ENCODE measurements at places on chromosomes 4 and X.

DNA sequence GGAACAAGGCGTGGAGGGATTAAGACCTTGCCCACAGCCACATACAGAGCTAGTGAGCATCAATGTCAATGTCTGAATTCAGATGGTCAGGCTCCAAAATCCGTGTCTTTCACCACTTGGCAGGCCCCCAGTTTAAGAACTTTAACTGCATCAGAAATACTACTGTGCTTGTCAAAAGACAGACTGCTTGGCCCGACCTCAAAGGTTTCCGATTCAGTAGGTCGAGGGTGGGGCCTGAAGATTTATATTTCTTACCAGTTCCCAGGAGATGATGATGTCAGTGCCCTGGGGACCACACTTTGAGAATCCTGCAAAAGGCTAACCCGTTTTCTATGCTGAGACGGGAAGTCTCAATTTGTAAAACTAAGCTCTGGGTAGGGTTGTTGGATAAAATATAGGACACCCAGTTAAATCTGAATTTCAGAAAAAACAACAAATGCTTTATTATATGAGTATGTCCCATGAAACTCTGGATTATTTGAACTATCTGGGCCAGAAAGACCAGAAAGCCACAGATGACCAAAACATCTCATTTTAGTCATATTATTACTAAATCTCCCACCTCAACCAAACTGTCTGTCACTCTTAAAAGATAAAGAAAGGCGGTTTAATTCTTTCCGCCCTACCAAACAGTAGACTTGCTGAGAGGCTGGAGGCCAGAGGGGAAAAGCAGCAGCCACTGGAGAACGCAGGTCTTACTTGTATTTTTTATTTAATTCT is 42.7 kb downstream of the GATB start:
- DNase-seq: no peak

GRCh38 chr4:16263056-16263455 is 36.8 kb upstream of the TAPT1 start:
- DNase-seq: no peak

DNA sequence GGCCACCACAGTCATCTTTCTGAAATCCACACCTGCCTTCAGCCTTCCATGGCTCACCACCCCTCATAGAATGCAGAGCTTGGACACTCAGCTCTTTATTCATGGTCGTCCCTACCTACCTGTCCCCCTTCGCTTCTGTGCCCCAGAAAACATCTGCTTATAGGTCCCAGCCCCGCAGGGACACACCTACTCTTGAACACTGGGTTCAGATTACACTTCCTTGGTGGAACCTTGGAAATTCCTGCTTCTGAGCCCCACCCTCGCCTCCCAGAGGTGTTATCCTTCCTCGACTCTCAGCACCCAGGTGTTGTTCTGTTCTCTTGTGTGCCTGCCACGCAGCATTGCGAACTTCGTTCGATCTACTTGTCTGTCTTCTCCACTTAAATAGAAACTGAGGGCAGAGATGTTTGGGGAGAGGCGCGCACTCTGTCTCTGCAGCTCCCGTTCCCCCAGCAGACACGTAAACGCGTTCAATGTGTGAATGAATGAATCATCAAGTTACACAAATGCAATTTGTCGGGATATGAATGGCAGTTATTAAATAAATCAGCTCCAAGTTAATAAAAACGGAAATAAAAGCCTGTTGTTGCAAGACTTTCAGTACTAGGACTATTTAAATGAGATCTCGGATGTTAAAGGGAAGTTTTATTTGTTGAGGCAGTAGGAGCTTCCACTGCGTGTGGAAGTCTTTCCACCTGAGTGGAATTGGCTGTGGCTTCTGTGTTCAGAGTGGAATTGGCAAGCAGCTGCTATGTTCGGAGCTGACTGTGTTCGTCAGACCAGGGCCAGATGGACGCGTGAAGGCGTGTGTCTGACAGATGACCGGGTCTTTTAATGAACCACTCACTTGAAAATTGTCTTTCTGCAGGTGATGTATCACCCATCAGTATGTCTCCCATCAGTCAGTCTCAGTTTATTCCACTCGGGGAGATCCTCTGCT is 95.6 kb downstream of the STOX2 start:
- no peak for DNase-seq

DNA sequence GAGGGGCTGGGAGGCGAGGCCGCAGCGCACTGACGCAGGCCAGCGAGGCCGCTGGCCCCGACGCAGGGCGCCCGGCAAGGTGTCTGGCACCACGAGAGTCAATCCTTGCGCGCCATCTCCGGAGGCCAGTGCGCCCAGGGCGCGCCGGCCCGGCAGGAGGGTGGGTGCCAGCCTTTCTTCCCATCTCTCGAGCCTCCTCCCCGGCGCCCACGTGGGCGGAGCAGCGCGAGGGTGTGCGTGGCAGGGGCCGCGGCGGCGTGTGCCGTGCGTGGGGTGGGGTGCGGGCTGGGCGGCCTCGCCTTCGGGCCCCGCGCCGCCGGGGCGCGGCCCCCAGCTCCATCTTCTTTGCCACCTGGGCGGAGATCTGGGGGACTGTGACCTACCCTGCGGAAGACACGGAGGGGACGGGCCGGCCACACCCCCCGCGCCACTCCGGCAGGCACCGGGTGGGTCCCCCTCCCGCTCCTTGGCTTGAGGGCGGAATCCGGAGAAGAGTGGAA is 877 bp downstream of the JAKMIP1 start:
- no peak for DNase-seq

GRCh38 chrX:6666624-6667023 is 131.7 kb upstream of the VCX3A start:
- no peak for DNase-seq

DNA sequence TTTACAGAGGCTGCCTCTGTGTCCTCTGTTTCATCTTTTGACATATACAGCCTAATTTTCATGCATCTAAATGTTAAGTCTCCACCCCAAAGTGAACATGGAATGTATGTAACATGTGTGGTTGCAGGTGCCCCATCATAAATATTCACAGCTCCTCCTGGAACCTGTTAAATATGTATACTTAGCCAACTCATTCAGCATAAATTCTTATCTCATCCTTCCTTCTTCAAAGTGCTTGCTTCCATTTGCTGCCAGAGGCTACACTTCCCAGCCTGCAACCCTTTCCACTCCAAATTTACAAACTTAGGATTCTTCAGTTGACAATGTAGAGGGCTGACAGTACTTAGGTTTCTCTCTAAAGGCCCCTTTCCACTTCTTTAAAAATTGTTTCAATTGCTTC is 60.6 kb downstream of the F8 start:
- DNase-seq: no peak

DNA sequence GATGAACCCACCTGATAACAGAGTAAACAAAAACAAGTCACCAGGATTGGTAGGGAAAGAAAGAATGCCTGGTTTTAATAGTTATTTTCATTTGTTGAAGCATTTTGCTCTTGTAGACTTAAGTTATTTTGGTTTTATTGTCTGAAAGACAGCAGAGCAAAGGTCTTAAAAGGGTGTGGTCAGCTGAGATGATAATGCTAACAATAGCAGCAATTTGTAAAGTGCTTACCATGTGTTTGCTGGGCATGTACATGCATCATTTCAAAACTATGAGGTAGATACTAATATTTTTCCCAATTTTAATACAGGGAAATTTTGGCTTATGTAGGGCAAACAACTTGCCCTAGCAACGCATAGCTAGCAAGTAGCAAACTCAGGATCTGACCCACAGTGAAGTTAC is 46.8 kb upstream of the SLC10A4 start:
- no peak for DNase-seq

- DNase-seq: peak; percentile 90
Measured at GRCh38 chr4:86831262-86832130, 17.7 kb downstream of the SLC10A6 start.

- no peak for DNase-seq
Measured at GRCh38 chr4:12488672-12489071, 995.5 kb downstream of the RAB28 start.

DNA sequence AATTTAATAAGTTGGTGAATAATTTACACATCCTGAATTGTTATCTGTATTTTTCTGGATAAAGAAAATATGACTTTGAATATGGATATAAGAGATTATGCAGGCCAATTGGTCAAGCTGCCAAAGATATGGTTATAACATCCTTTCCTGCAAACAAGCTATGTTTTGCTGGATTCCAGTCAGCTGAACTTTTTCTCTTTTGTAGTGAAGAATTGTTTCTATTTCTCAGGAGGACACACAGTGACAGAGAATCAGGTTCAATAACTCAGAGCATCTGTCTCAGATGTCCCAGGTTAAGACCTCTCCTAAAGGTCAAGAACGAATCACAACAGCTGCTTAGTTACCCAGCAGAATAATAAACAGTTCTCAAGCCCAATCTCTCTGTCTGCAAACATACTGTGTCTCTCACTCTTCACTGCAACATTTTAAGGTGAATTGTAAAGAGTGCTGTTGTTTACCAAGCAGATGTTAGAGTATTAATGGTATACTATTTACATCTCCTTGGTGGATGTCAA is 189.5 kb upstream of the ANKRD50 start:
- no peak for DNase-seq

DNA sequence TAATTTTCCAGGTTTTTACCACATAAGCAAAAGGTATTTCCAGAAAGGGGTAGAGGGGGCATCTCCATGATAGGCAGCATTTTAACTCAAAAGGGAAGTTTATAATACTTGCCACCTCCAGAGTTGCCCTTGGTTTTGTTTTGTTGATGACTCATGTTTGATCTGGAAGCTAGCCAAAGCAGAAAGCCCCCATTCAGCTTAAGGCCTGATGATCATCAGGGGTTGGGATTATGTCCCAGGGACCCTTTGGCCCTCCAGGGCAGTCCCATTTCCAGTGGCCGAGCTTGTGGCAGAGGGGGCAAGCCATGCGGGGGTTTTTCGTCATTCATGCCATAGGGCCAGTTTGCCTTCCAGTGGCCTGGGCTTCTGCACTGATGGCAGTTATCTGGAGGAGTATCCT is 143.0 kb upstream of the PLAC1 start:
- peak; percentile 11 for DNase-seq

- DNase-seq: peak; percentile 9
Measured at GRCh38 chr4:175125410-175126068, 207.4 kb downstream of the ADAM29 start.

GRCh38 chr4:6116696-6117285 is 83.6 kb downstream of the JAKMIP1 start:
- no peak for DNase-seq

DNA sequence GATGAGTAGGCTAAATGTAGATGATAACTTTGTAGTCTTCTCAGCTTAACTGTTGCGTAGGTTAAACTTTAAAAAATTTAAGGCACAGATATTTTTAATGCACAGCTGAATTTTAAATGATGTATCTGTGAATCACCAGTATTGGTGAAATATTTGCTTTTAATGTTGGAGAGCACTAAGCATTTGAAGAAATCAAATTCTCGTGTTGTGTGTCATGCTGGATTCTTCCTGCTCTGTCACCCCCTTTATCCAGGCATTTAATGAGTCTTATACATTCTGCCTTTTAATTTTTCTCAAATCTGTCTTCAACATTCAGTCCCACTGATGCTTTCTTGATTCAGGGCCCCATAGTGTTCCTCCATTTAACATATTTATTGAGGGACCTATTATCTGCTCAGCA is 76.7 kb downstream of the SLC4A4 start:
- peak; percentile 78 for DNase-seq

DNA sequence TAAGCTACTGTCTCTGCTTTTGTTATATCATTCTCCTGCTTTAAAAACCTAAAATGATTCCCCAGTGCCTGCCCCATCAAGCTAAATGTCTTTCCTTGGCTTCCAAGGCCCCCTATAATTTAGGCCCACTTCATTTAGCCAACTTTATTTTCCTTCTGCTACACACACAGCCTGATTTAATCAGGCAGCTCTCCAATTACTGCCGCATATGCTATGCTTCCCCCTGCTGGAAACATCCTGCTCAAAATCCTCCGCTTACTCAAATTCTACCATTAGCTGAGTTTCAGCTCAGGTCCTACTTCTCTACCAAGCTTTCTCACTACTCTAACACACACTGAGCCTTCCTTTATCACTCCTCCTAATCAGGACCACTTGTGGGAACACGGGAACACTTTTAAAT is 17.0 kb downstream of the LAMP2 start:
- DNase-seq: peak; percentile 25

DNA sequence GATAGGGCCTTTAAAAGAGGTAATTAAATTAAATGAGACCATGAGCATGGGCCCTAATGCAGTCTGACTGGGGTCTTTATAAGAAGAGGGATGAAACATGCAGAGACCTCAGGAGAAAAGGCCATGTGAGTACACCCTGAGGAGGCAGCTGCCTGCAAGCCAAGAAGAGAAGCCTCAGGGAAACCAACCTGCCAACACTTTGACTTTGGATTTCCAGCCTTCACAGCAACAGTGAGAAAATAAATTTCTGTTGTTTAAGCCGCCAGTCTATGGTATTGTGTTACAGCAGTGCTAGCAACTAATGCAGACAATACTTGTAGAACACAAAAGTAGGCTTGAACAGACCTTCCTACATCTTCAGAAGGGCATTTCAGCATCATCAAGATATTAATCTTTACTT is 52.3 kb downstream of the SMAD1 start:
- DNase-seq: no peak

GRCh38 chr4:165457793-165458192 is 79.0 kb downstream of the CPE start:
- DNase-seq: no peak

DNA sequence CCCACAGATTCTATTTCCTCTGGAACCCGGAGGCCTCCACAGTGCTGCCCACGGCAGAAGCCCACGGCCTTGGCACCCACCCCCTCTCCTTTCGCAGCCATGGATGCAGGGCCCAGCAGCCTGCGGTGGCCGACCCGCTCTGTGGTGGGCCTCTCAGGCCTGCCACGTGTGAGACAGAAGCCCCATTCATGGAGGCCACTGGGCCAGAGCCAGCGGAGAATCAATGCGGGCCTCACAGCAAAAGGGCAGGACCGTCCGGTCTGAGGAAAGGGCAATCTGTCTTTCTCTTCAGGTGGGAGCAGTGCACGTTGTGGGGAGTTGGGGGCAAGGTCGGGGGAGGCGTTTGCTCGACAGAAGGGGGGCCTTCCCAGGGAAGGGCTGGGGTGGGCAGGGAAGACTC is 8.4 kb upstream of the HAUS7 start:
- DNase-seq: no peak

GRCh38 chr4:142452161-142452855 is 393.8 kb downstream of the INPP4B start:
- DNase-seq: peak; percentile 58

GRCh38 chr4:148874331-148874730 is 432.1 kb upstream of the NR3C2 start:
- peak; percentile 7 for DNase-seq

DNA sequence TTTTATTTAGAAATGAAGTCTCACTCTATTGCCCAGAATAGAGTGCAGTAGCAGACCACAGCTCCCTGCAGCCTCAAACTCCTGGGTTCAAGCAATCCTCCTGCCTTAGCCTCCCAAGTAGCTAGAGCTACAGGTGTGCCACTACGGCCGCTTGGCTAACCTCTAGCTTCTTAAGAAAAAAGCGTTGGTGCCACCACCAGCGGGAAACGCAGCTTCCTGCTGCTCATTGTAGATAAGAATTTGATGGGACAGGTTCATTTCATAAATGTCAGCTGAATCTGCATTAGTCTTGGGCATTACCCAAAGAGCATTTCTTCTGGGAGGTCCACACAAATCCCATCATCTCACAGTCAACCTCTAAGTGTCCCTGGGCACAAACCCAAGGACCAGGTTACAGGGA is 33.2 kb upstream of the NAP1L5 start:
- no peak for DNase-seq

All from ELR (cell line).